ENCODE measurements at places on chromosomes 7 and 10. TPM values are rescaled to one million over a fixed set of nuclear protein-coding genes. Genes with fewer than 3 reads are reported as not detected.

DNA sequence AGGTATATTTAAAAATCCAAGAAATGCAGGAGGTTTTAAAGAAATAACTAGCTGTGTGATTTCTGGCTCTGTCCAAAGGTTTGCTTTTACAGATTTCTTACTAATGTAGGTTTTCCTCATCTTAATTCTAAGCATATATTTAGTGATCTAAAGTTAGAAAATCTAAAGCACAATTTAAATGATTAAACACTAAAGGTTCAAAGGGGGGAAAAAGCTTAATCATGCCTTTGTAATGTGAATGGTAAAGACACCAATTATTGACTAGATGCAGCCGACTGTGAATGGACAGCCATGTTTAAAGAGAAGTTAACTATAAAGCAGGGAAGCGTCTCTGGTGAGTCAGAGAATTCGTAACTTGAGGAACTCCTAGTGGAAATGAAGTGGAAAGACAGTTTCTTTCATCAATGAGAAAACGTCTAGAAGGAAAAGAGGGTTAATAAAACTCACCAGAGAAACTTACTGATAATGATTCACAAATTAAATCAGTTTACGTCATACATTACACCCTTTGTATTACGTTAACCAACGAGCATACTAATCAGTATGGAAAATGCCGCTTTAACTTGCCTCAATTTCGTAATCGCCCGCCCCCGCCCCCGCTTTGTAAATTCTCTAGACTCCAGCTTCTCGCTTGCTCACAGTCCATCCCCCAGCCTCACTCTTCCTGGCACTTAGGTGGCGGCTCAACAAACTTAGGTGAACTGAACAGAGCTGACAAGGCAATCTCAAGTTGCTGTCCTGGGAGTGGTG, 1.1 kb upstream of the HBP1 start:
- no peak for DNase-seq

The PPP1R9A gene
- 3.0 TPM for polyA plus RNA-seq

- no peak for DNase-seq
These were observed 282.8 kb upstream of the MGMT start for GRCh38 chr10:129184196-129184595.

GRCh38 chr10:28554952-28555351, 22.0 kb downstream of the WAC start:
- DNase-seq, result no peak

DNA sequence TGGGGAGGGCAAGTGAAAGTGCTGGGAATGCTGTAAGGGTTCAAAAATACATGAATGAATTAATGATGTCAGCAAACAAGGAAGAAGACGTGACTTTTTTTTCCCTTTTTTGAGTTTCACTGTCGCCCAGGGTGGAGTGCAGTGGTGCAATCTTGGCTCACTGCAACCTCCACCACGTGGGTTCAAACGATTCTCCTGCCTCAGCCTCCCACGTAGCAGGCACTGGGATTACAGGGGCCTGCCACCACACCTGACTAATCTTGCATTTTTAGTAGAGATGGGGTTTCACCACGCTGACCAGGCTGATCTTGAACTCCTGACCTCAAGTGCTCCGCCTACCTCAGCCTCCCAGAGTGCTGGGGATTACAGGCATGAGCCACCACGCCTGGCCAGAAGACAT, 30.0 kb downstream of the DENND10 start:
- no peak for DNase-seq

DNA sequence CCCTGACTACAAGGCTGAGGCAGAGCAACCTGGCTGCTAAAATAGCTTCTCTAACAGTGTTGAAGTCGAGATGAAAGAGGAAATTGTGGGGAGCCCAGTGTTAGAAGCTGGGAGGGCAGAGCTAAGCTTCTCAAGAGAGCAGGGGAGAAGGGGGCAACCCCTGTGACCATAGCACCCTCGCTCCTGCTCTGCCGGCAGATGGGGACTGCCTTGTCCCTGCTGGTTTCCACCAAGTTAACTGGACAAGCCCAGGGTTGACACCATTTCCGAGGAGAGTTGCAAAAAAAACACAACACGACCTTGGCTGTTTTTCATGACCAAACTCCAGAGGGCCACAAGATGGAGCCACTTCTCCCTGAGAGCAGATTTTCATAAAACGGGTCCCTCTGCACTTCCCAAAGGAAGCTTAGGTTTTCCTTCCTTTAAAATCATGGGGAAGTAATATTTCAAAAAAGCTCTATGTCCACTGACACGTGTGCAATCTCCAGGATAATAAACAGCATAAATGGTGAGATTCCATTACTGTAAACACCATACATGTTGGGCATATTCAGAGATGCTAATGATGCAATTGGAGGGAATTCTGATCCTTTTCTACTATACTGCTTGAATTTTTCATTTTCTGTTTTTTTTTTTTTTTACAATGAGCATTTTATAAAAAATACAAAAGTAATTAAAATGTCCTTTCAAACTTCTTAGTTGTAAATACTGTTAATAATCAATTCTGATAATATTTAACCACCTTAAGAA, 140.4 kb downstream of the PIP4K2A start:
- DNase-seq, result no peak

GRCh38 chr7:34928052-34928451, 109.2 kb downstream of the DPY19L1 start:
- DNase-seq, result peak; percentile 93

The C10orf105 gene
- 0.71 TPM for polyA plus RNA-seq

DNA sequence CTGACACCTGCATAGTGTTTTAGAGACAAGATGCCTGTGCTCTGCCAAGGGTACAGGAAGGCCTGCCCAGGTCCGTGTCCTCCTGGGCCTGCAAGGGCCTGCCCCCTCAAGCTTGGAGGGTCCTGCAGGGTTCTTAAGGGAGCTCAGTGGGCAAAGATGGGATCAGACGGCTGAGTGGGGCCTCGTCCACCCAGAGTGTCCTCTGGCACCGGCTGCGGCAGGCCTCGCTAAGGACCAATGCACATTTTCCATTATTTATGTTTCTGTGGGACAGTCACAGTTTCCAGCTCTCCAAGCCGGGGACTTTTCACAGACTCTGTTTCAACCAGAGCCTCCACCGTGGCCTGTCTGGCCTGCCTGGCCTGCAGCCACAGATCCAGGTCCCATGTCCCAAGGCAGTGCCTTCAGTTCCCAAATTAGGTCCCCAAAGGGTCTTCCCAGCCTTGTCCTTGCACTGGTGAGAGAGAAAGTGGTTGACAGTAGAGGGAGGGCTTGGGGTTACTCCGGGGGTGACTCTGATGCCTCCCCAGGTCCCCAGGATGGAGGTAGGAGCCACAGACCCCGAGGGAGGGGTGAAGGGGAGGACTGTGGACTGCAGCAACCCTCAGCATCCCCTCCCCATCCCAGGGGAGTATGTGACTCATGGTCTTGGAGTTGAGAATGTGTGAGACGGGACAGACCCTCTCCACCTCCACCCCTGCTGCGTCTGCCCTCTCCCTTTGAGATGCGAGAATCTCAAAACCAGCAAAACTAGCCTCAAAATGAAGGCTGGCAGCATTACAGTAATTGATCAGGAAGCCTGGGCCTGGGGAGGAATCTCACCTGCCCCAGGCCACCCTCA, 14.8 kb downstream of the MYL10 start:
- DNase-seq, result no peak

DNA sequence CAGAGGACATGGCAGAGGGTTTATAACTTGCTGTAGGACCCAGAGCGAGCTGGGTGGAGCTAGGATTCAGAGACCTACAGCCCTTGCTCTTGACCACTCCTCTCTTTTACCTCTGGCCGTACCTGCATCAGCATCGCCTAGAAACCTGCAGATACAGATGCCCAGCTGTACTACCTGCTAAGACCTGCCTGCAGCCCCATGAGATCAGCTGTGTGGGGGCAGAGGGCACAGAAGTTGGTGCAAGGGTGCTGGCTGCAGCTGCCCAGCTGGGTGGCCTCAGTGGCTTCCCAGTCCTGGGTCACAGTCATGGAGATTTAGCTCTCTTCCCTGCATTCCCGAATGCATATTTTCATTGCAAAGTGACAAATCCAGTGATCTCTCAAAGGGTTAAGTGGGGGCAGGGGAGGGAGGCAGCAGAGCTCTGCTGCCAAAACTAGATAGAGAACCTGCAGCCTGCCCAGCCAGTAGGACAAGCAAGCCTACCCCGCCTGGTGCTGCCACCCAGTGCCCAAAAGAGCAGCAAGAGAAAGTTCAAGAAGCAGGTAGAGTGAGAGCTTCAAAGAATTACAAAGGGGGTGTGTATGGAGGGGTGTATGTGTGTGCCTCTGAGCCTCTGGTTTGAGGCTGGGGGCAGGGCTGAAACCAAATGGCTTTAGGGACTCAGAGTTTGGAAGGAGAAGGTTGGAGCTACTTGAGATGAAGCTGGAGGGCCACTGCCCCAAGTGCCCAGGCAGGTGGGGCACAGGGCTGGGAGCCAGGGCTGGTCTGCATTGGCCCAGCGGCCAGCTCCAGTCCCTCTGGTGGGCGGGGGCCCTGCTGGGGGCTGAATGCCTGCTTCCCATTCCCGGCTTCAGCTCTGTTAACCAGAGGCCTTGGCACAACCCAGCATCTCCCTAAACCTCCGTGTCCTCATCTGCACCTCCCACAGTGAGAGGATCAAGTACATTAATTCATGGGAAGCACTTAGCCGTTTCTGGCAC, 6.9 kb downstream of the FAM241B start:
- no peak for DNase-seq

DNA sequence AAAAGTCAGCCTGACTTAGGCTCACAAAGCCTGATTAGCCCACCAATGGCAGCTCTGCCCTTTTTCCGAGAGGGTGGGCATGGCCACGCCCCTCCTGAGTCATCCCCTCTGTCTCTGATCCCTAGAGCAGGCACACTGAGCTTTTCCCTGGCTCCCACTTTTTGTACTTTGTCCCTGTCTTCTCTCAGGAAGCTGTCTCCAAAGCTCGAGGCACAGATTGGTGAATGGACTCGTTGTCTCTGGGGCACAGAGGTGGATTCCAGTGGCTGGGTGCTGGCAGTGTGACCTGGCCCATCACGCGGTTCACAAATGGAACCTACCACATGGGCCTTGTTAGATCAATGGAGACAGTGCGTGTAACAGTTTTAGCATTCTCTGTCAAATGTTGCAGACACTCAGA, 313.5 kb downstream of the WDR37 start:
- DNase-seq, result no peak

DNA sequence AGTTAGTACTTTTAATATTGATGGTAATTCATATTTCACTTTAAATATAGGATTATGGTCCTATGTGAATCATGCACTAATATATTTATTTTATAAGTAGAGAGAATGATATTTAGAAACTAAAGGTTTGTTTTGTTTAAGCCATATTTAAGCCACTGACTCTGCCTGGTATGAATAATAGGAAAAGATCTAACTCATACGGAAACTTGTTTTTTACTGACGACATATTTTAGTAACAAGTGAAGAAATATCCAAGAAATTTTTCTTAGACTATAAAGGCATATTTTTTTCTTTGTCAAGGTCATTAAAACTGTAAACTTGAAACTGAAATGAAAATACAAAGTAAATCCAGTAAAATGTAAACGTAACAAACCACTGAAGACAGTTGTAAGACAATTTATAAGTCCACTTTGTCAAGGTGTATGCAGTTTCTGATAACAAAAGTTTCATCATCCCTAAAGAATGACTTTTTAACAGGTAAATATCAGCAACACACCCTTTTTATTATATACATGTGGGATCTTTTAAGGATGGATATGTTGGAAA, 147.1 kb downstream of the PHF14 start:
- DNase-seq, result no peak

GRCh38 chr7:147912946-147913638, 677.5 kb upstream of the C7orf33 start:
- DNase-seq, result no peak

- DNase-seq, result no peak
These were observed 68.4 kb downstream of the IKZF1 start for GRCh38 chr7:50372923-50373322.

The ATOH7 gene
- polyA plus RNA-seq, result 1.0 TPM

GRCh38 chr7:8214244-8214824, 47.6 kb downstream of the ICA1 start:
- DNase-seq, result no peak

The NXPH1 gene
- polyA plus RNA-seq, result 0.14 TPM

The ACTA2 gene
- 8.9 TPM for polyA plus RNA-seq

GRCh38 chr10:2469802-2470201, 597.5 kb upstream of the PFKP start:
- DNase-seq, result no peak

- no peak for DNase-seq
These were observed 10.9 kb downstream of the RBP3 start for GRCh38 chr10:47359101-47359500.

Data from H1 (cell line).